Tibial artery (tissue), 4 donors: ENCODE measurements at places on chromosomes 5 and 9.
A peak's percentile ranks its signal among the peaks of the same experiment; 100 is the strongest.

- H3K36me3 ChIP-seq = no peaks in the 10 kb centered on the region
- no peaks in the 10 kb centered on the region for H3K4me1 ChIP-seq
- H3K27me3 ChIP-seq = no peaks in the 10 kb centered on the region
- H3K27ac ChIP-seq = no peak overlapping the region
- DNase-seq = no peak
These were observed 23.3 kb downstream of the TNFSF15 start for GRCh38 chr9:114782586-114782985.

GRCh38 chr9:135340143-135340655 lies 139.4 kb upstream of the PPP1R26 start:
- peaks cover 68% of the 10 kb centered on the region for H3K27me3 ChIP-seq
- no peak for DNase-seq
- H3K27ac ChIP-seq = no peak overlapping the region
- no peak overlapping the region for H3K4me3 ChIP-seq
- no peaks in the 10 kb centered on the region for H3K36me3 ChIP-seq

DNA sequence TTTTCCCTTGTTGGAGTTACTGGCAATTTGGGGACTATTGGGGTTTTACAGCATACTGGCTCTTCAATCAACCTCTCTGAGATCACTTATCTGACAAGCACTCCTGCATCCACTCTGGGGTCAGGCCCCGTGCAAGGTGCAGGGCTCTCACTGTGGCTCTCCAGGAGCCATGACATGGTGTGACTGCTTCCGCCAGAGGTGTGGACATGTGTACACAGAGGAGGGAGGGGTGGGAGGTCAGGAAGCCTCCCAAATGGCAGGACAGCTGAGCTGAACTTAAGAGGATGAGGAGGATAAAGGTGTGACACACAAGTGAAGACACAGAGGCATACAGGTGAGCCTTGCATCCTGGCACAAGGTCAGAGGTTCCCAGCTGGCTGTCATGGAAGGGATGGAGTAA lies 24.3 kb downstream of the SHB start:
- no peaks in the 10 kb centered on the region for H3K36me3 ChIP-seq
- H3K4me3 ChIP-seq = no peak overlapping the region
- H3K27me3 ChIP-seq = no peaks in the 10 kb centered on the region
- H3K27ac ChIP-seq = peak overlapping the region; percentile 4
- DNase-seq = no peak
- no peaks in the 10 kb centered on the region for H3K4me1 ChIP-seq

DNA sequence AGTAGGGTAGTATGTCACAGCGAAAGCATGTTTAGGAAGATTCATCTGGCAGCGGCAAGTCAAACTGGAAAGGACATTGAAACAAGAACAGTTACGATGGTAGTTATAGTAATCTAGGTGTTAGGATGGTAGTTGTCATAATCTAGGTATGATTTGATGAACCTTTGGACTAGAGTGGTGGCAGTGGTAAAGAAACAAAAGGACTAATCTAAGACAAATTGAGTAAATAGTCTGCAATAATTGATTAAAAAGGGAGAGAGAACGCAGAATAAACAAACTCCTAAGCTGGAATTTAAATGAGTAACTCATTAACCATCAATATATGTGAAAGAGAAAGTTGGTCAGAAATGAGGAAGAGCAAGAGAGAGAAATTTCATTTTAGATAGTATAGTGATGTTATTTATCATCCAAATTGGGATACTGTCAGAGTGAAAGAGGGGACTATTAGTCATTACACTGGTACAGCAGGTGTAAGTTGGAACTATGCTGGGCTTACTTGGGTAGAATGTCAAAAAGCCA lies 56.8 kb downstream of the MTREX start:
- H3K36me3 ChIP-seq = peaks cover 21% of the 10 kb centered on the region
- H3K4me3 ChIP-seq = no peak overlapping the region
- H3K27ac ChIP-seq = no peak overlapping the region
- no peaks in the 10 kb centered on the region for H3K4me1 ChIP-seq

DNA sequence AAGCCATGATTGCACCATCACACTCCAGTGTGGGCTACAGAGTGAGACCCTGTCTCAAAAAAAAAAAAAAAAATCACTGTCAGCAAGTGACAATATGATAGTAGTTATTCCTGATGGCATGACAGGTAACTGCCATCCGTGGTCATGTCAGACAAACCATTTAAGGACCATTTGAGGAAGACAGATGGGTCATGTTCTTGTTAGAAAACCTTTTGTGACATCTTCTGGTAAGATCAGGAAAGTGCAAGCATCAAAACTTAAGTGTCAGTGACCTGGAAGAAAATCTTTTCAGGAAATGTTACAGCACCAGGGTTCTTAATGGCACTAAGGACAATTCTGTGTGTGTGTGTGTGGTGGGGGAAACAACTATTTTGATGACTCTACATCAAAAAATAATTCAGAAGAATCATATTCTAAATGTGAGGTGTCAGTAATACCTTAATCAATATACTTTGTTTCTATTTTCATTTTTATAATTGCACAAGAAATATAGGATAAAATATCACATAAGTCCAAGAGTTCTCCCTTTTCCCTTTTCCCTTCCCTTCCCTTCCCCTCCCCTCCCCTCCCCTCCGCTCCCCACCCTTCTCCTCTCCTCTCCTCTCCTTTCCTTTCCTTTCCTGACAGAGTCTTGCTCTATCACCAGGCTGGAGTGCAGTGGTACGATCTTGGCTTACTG lies 17.8 kb downstream of the SLC38A9 start:
- no peaks in the 10 kb centered on the region for H3K27me3 ChIP-seq
- H3K36me3 ChIP-seq = peaks cover 7% of the 10 kb centered on the region
- H3K4me1 ChIP-seq = peaks cover 8% of the 10 kb centered on the region
- no peak for DNase-seq
- no peak overlapping the region for H3K4me3 ChIP-seq

DNA sequence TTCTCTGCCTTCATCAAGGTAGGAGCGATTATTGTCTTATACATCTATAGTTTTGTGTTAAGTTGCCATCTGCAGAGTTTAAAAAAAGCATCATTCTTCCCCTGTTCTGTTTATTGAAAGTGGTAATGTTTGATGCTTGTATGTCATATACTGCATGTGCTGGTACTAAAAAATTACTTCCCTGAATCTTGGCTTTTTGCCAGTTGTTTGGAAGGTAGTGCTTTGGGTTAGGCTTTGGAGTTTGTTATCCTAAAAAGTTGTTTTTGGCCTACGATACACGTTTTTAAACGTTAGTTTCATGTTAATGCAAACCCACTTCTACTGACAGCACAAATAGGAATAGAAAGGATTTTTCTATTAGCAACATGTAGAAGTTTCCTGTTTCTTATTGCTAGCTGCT lies 158.3 kb downstream of the GIN1 start:
- peaks cover 11% of the 10 kb centered on the region for H3K4me1 ChIP-seq
- H3K27ac ChIP-seq = no peak overlapping the region
- no peak for DNase-seq
- no peaks in the 10 kb centered on the region for H3K27me3 ChIP-seq
